H1 (cell line): ENCODE measurements at places on chromosomes 3 and 15.

DNA sequence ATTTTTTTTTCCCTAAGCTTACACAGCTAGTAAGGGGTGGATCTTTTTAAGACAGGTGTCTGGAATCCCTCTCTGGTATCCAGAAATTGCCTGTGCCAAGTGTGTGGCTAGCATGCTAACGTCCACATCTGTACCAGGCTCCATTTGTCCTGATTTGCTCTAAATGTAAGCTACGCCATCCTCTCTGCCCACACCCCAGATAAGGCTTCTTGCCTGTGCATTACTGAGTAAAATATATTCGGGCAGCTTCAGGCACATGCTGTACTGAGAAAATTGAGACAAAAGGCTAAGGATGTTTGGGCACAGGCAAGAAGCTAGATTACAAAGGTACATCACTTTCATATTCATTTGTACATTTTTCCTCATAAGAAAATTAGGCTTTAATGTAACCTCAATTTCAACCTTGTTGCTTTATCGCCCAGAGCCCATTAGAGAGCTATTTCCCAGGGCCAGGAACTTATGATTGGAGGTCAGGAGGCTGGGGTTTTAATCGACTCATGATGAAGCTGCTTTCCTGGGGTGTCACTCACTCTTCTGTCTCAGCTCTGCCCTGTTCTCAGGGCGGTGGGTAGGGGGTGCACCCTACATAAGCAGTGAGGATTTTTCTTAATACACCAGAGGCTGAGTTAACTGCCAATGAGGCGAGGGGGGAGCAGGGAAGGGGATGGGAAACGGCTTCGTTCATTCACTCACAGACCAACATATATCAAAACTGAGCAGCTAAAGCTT, 106.3 kb downstream of the RORA start:
- DNase-seq = no peak

DNA sequence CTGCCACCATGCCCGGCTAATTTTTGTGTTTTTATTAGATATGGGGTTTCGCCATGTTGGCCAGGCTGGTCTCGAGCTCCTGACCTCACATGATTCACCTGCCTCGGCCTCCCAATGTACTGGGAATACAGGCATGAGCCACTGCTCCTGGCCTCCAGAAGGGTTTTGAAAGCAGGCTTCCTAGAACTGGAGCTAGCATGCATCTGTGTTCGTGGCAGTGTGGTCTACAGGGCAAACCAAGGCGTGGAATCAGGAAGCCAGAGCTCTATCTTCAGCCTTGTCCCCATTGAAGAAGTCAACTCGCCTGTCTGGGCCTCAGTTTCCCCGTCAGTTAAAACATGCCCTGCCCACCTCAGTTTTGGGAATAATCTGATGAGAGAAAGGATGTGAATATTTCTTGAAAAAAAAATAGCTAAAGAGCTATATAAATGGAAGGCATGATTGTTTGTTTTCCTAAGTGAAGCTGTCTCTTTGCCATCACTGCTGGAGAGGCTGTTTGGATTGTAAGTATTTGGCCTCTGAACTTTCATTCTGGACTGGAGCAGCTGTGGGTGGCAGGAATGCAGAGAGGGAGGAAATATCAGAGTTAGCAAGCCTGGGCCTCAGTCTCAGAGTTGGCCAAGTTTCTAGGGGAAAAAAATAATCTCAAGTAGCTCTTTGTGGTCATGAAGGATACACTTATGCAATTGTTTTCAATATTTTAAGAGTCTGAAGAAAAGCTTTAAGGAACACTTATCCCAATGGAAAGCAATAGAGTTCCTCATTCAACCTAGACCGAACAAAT, 36.5 kb upstream of the UACA start:
- no peak for DNase-seq

DNA sequence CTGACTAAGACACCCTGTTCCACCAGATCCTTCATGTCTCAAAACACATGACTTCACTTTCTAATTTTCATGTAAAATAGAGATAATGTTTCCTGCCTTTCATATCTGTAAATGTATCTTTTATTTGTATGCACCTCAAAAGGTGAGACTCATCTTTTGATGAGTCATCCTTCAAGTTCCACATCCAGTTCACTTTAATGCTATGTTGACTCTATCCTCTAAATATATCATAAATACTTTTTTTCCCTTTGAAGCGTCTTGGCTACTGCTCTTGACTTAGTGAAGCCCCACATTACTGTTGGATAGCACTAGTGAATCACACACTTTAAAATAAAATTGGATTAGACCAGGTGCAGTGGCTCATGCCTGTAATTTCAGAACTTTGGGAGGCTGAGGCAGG, 741.1 kb downstream of the VGLL3 start:
- no peak for DNase-seq

DNA sequence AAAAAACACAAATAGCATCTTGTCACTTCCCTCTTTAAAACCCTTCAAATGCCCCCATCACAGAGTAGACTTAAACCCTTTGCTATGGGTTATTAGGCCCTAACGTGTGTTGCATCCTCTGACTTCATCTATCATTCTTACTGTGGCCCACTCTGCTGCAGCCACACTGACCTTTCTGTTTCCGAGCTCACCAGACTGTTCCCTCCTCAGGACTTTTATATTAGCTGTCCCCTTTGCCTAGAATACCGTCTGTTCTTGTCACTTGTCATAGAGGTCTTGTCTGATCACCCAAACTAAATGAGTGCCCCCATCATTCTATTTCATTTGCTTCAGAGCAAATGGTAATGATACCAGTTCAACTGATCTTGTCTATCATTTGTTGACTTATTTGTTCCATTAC, 877 bp upstream of the FEM1B start:
- DNase-seq = no peak

GRCh38 chr3:160448845-160449635, 546 bp downstream of the TRIM59 start:
- DNase-seq = no peak

GRCh38 chr3:71978150-71978721, 193.3 kb upstream of the PROK2 start:
- no peak for DNase-seq

DNA sequence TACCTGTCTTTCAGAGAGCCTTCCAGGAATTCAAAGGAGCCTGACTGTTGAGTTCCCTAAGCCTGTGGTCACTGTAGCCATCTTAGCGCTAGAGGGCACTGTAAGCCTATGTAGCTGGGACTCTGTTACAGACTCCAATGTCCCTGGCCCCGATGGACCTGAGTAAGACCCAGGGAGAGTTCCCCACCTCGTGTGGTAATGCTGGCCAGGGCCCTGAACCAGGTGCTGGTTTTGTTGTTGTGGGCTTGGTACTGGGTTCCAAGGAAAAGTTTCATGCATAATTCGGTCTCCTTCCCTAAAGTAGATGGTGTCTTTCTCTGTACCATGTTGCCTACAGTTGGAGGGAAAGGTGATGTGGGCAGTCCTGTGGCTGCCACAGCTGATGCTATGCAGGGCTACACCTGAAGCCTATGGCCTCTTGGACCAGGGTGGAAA, 32.4 kb downstream of the CDAN1 start:
- peak; percentile 25 for DNase-seq

GRCh38 chr3:100875239-100875638, 118.0 kb downstream of the ABI3BP start:
- no peak for DNase-seq

DNA sequence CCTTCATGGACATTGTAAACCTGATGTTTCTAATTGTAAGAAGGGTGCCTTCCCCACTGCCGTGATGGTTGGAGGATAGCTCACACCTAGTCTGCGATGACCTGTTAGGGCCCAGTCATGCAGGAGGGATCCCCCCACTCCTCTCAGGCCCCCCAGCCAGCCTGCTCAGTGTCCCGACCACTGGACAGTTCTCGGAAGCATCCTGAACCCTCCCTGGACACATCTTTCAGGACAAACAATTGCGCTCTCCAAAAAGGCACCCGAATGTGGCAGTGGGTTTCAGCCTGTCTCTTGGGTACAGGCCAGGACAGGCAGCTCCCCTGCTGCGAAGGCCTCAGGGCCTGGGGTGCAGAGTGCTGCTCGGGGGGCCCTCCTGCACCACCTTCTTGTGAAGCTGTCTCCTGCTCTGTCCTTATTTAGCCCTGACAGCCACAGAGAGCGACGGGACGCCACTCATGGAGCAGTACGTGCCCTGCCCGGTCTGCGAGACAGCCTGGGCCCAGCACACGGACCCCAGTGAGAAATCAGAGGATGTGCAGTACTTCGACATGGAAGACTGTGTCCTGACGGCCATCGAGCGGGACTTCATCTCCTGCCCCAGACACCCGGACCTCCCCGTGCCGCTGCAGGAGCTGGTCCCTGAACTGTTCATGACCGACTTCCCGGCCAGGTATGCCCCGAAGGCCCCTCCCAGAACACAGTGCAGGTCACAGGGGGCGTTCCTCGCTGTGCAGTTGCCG, 132.3 kb downstream of the LRRK1 start:
- no peak for DNase-seq

DNA sequence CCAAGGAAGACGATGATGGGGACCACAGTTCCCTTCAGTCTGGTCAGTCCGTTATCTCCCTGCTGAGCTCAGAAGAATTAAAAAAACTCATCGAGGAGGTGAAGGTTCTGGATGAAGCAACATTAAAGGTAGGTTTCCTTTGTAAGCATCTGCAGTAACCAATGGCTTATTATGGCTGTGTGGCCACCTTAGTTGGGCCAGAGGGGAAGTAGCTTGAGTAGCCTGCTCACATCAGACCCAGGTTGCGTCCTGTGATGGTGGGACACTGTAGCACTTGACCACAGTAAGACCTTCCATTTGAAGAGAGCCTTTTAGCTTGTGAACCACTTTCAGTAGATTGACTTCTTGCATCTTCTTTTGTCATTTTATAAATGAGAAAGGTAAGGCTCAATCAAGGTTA, 22.6 kb downstream of the STARD5 start:
- no peak for DNase-seq

DNA sequence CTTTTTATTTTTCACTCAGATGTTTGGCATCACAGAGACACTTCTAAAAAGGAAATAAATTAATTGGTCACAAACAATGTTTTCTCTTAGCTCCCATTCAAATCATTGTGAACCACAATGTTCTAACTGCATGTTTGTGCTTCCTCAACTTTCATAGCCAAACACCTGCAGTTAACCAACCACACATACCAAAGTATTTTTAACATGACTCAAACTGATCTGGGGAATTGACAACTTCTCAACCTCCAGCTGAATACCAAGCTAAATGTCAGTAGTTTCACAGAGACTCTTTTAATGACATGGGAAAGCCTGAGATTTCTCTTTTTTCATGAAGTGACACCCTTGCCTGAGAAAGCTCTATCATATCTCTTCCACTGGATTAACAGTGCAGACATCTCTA, 217.9 kb upstream of the MME start:
- DNase-seq = no peak

GRCh38 chr3:42732829-42733459, 30.3 kb upstream of the HHATL start:
- no peak for DNase-seq

DNA sequence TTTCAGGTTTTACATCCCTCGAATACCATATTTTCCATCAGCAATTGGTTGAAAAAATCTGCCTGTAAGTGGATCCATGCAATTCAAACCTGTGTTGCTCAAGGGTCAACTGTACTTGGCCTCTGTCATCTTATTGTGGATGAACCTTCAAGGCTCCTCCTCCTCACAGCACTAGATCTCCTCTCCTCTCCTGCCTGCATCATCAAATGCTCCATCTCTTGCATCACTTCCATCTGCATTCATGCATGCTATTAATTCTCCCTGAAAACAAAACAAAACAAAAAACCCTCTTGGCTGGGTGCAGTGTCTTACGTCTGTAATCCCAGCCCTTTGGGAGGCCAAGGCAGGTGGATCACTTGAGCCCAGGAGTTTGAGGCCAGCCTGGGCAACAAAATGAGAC, 10.1 kb downstream of the BCL2L10 start:
- no peak for DNase-seq

- DNase-seq = no peak
These were observed 133.5 kb downstream of the FBLN2 start for GRCh38 chr3:13682331-13683013.

DNA sequence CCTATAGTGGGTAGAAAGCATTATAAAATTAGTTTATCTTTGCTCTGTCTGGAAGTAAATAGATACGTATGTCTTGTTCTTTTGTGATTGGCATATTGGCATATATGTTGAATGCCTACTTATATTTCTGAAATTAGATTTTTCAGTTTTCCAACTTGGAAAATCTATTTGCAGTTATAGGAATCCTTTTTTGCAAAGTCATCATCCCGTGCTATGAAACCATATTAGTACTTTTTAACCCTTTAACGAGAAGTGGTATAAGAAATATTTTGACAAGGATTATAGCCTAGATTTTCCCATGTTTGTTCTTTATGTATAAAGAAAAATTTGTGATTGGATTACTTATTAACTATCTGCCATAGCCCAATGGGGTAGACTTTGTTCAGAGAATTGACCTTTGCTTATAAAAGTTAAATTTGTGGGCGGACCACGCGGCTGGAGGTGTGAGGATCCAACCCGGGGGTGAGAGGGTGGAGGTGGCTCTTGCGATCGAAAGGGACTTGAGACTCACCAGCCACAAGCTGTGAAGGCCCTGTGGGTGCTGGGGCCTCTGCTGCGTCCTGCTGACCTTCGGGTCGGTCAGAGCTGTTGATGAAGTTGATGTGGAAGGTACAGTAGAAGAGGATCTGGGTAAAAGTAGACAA, 5.9 kb downstream of the LRRC28 start:
- DNase-seq = no peak

GRCh38 chr3:38142959-38143358, 4.5 kb downstream of the MYD88 start:
- DNase-seq = no peak

- no peak for DNase-seq
These were observed 27.4 kb upstream of the SLCO2A1 start for GRCh38 chr3:134057006-134057653.

DNA sequence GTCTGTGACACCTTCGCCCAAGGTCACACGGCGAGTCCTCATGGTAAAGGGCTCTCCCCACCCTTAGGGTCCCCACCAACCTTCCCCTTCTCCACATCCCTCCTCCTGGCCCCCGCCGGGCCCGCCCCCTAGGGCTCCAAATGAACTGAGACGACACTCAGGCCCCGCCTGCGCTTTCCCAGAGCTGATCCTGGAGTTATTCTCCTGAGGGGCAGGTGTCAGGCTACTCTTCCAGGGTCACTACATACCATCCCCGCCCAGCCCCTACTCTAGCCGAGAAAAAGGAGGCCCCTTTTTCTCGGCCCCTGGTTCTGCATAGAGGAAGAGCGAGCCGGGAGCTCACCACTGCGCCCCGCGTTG, 292 bp downstream of the USP4 start:
- peak; percentile 19 for DNase-seq

GRCh38 chr3:113212844-113213375, 1.6 kb downstream of the BOC start:
- no peak for DNase-seq

- no peak for DNase-seq
These were observed 8.6 kb upstream of the GATM start for GRCh38 chr15:45386974-45387373.

- no peak for DNase-seq
These were observed 78.7 kb downstream of the KLF13 start for GRCh38 chr15:31405200-31405920.

- DNase-seq = no peak
These were observed 202.7 kb upstream of the KBTBD8 start for GRCh38 chr3:66795365-66795764.
